Airway epithelial cell (primary cell): ENCODE measurements at places on chromosomes 11 and 22. TPM values are rescaled to one million over a fixed set of nuclear protein-coding genes. Genes with fewer than 3 reads are reported as not detected.

OR5J2 gene
- not detected in 2 replicates for total RNA-seq

C11orf91 gene
- total RNA-seq: not detected in 2 replicates

CD248 gene
- 1.6 and 2.0 TPM in 2 replicates for total RNA-seq

B3GAT1 gene
- total RNA-seq: not detected in 2 replicates

CCDC34 gene
- 7.6 and 7.8 TPM in 2 replicates for total RNA-seq

CDC42BPG gene
- 15.9 and 17.4 TPM in 2 replicates for total RNA-seq

NLRP14 gene
- 0.07 TPM in 1 of 2 replicates, not detected in the other for total RNA-seq

MS4A12 gene
- total RNA-seq: not detected in 2 replicates
